ENCODE measurements at places on chromosomes 5 and 9.
A peak's percentile ranks its signal among the peaks of the same experiment; 100 is the strongest.

GRCh38 chr5:98877600-98877999, 51.2 kb downstream of the CHD1 start:
- no peak for DNase-seq

DNA sequence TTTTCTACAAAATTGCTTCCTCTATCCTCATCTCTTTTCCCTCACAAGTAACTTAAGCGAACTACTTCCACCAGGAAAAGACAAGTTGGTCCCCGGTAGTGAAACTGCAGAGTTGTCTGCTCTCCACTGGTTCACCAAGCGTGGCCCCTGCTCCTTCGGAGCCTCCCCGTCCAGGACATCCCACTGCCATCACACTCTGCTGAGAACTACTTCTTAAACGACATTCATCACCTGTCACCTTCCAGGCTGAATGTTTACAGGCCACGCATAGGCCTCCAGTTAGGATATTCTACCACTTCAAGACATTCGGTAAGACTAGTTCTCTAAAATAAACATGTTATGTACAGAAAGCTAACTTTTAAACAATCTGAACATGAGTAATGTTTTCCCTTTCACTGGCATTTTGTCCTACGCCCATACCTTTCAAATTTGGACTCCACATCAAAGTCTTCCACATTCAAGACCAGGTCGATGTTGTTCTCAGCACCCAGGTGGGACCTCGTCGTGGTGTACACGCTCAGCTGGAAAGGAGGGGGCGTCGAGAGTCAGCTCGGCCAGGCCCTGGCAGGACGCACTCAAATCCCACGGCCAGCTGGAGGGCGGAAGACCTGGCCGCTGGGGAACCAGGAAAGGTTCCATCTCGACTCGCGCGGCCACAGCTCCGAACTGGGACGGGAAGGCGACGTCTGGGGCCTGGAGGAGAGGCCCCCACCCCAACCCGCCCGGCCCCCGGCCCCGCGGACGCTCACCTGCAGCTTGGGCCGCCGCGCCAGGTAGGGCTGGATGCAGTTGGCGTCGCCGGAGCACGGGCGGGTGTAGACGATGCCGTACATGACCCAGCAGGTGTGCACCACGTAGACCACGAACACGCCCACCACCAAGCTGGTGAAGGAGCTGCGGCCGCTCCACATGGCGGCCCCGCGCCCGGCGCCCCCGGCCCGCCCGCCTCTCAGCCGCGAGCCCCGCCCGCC, 683 bp downstream of the CLPTM1L start:
- DNase-seq = peak; percentile 24

- no peak for DNase-seq
Observed at GRCh38 chr5:125814119-125814518, 609.1 kb upstream of the GRAMD2B start.

DNA sequence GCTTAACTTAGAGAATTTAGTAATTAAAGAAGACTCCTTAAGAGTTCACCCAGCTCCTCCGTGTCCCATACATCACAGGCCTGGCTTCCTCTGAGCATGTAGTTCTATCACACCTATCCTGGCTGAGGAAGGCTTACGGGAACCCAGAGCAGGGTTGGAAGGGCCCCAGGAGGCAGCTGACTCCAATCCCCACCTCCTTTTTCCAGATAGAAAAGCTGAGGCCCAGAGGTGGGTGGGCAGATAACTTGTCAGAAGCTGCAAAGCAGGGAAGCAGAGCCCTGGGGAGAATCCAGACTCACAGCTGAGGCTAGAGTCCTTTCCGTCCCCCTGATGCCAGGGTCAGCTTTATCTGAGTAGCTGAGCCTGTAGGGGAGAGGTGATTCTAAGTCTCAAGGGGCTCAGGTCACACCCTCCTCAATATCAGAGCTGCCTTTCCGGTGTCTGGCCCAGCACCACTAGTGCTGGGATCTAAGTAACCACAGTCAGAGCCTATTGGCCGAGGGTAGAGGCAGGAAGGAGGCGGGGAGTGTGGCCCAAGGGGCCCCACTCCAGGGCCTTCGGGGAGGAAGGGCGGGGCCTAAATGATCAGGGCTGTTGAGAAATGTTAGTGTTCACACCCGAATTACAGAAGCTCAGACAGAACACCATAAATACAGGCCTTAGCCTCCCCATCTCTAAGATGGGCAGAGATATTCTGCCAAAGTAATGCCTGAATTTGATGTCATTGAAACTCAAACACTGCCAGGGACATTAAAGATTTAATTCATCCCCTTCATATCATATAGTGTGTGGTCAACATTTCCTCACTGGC, 9.9 kb downstream of the CCDC69 start:
- peak; percentile 76 for DNase-seq

- DNase-seq = no peak
Observed at GRCh38 chr5:139552893-139553575, 8.1 kb upstream of the UBE2D2 start.

GRCh38 chr9:72203205-72203803, 54.1 kb downstream of the GDA start:
- no peak for DNase-seq
